ENCODE measurements at places on chromosomes 12 and 14.
A peak's percentile ranks its signal among the peaks of the same experiment; 100 is the strongest.

DNA sequence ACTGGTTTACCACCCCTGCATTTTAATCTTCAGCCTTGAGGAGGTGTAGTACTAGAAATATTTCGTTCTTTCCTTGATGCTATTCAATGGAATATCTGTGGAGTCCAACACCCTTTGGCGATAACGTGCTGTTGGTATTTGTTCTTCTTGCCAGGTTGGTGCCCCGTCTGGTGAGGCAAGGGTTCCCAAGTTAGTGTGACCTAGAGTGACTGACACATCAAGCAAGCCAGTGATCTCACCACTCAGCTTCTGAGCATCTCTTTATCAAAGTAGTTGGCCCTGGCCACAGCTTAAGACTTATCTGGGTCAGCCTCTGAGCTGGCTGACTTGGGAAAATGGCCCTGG, 60.2 kb downstream of the PLXNC1 start:
- DNase-seq: no peak

DNA sequence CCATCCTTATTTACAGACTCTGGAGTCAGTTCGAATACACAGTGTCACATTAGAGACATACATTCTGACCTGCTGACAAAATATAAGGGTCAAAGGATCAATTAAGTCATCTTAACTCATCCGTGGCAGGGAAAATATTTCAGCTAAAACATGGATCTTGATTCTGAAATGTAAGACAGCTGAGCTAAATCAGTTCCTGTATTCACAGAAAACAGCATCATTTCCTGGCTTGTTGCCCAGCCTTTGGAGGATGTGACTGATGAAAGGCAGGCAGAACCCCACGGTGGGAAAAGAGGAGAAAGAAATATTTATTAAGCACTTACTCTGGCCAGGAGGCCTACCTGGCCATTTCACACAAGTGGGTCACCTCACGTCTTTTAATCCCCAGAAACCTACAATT, 101.9 kb downstream of the GAS2L3 start:
- no peak for DNase-seq

GRCh38 chr14:51619561-51619960, 32.1 kb upstream of the FRMD6 start:
- DNase-seq: no peak

GRCh38 chr14:60510951-60511599, 2.1 kb downstream of the SIX6 start:
- DNase-seq: no peak

DNA sequence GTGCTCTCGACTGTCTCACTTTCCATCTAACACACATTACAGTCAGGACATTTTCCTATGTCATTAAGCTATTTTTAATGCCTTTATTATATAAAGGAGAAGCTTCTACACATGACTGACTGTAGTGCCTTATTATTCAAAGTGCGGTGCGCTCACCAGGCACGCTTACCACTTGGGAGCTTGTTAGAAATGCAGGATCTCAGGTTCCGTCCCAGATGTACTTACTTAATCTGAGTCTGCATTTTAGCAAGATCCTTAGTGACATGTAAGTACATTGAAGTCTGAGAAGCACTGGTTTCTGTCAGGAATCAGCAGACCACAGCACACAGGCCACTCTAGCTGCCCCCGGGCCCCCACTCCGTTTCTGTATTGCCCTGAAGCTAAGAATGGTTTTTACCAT, 44.7 kb upstream of the MDM1 start:
- DNase-seq: no peak

DNA sequence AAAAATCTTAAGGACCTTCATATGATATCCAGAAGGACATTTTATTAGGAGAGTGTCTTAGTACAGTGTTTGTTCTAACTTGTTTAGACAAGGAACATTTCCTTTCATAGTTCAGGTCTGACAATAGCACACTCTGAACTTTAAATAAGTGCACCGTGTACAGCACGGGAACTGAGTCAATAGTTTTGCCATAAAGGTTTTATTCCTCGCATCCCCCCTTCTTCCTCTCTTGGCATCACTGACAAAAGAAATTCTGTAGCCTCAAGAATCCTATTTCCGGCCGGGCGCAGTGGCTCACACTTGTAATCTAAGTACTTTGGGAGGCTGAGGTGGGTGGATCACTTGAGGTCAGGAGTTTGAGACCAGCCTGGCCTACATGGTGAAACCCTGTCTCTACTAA, 58.3 kb downstream of the TMCC3 start:
- DNase-seq: no peak

DNA sequence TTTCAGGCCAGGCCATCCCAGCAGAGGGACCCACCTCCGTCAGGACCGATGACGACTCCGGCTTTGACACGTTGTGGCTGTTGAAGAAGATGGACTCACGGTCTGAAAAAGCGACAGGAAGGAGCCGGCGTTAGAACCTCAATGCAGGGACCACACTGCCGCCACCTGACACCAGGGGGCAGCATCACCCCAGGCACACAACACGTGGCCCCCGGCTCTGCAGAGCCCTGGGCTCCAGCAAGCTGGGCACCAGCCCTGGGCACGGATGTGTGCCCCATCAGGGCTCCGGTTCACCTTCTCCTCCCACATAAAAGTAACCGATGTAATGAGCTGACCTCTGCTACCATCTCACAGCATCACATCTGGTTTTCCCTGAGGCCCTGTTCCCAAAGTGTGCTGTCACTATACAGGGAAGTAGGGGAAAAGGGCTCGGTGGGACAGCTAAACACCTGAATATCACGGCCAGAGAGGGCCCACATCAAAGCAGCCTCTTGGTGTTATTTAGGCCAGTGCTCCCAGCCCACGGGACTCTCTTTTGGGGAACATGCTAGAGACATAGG, 29.0 kb downstream of the CHGA start:
- DNase-seq: peak; percentile 20

GRCh38 chr12:18899678-18900317, 161.9 kb downstream of the CAPZA3 start:
- no peak for DNase-seq

Measured in NCI-H524 treated with DMSO at 0.1 percent for 48 hours (cell line).